Activated T-cell treated with anti-CD3 and anti-CD28 coated beads, Interleukin-2, amount 50 U/mL, for 24 hours (primary cell): ENCODE measurements at places on chromosomes 2 and 18.

- no peak for DNase-seq
These were observed 737.9 kb upstream of the SALL3 start for GRCh38 chr18:78241535-78242253.

DNA sequence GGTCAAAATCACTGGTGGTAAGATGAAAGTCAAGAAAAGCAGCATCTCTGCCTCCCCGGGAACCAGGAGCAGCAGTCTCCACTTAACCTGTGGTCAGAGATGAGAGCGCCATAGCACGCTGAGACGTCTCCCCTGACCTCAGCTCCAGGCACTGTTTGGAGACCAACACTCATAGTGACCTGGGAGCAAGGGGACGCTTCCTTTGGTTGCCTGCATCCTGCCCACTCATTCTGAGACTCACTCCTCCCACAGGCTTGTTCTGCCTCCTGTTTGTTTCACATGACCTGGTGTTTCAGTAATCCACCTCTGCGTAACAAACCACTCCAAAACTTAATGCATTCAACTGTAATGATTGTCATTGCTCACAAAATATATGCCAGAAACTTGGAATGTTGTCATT, 139.3 kb downstream of the ACOXL start:
- no peak for DNase-seq

GRCh38 chr2:108593547-108594098, 59.4 kb downstream of the LIMS1 start:
- no peak for DNase-seq

GRCh38 chr2:134087371-134087921, 166.4 kb upstream of the MGAT5 start:
- no peak for DNase-seq

DNA sequence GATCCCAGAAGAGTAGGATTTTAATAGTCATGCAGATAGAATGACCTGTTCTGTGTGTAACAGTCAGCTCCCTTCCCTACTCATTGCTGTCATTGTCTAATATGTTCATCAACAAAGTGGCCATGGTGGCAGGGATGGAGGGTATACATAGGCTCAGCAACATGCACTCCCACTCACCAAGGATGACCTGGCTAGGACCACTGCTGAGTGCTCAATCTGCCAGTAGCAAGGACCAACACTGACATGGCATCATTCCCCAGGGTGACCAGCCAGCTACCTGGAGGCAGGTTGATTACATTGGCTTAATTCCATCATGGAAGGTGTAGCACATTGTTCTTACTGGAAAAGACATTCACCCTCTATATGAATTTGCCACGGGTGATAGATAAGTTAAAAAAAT, 401.7 kb upstream of the CELF4 start:
- no peak for DNase-seq

DNA sequence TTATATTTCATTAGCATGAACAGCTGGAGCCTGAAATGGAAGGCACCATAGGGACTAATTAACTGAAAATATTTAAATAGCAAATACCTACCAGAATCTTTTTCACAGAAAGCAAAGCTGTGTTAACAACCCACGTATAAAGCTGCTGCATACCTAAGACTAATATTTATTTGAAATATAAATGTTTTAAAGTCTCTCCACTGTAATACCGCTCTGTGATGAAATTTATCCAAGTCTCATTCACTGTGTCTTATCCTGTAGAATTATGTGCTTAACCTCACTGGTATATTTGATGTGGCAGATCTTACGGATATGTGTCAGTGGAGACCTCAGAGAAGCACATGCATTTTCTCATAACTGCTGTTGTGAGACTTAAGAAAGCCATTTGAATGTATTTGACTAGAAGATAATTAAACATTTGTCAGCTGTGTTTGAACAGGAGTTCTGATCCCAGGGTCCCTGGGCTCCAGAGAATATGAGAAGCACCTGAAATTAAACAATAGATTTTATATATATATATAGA, 373.3 kb downstream of the ZNF804A start:
- DNase-seq, result no peak

DNA sequence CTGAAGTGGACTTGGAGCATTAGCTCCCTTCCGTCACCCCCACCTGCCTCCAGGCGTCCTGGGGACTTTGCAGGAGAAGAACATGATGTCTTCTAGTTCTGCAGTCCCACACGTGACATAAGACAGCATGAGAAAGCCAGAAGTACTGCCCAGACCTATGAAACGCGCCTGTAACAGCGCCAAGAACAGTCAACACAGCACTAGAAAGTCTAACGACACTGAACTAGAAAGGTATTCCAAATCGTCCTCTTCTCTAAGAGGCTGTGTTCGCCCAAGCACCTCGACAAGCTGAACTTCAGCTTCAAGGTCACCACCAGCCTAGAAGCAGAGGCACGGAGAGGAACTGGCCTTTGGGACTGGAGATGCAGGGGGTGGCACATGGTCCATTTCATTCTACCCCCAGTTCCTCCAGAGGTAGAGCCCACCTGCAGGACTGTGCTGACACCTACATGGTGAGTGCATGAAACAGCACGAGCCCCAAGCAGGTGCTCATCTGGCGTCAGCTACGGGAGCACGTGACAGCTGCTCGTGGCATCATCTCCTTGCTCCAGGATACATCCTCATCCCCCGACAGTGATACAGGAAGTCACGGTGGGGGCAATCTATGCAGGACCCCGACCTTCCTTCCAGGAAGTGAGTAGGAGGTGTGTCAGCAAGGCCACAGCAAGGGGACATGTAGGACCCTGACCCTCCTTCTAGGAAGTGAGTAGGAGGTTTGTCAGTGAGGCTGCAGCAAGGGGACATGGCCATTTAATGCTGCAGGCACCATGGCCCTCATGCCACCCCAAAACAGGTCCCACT, 3.7 kb downstream of the HDAC4 start:
- DNase-seq, result peak; percentile 46

- no peak for DNase-seq
These were observed 10.5 kb upstream of the EPAS1 start for GRCh38 chr2:46286715-46287114.

GRCh38 chr18:420661-421246, 79.7 kb downstream of the COLEC12 start:
- no peak for DNase-seq

DNA sequence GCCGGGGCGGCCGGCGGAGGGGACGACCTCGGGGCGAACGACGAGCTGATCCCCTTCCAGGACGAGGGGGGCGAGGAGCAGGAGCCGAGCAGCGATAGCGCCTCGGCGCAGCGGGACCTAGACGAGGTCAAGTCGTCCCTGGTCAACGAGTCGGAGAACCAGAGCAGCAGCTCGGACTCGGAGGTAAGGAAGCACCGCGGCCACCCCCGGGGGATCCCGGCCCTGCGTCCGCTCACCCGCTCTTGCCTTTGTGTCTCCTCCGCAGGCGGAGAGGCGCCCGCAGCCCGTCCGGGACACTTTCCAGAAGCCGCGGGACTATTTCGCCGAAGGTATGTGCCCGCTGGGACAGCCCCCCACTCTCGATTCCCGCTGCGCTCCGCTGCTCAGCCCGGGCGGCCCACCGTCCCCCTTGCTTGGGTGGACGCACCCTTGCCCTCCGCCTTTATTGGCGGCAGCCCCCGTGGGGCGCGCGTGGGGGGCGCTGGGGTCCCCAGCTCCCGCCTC, 611 bp downstream of the TCF7L1 start:
- peak; percentile 51 for DNase-seq

GRCh38 chr2:221724631-221725203, 152.6 kb upstream of the EPHA4 start:
- DNase-seq, result no peak

DNA sequence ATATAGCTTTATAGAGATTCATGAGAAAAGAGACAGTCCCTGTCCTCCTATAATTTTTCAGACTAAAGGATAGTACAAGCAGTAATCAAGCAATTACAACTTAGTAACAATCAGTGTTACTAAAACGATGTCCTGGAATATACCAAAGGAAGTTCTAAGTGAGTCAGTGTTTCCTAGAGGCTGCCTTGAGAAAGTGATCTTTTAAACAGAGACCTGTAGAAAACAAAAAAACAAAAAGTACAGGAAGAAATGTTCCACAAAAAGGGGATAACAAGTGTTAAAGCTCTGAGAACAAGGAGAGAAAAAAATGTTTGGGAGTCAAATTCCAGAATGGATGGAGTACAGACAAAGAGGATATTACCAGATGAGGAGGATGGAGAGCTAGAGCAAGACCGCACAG, 556.4 kb downstream of the ERBB4 start:
- DNase-seq, result no peak

GRCh38 chr2:67186871-67187270, 210.3 kb upstream of the ETAA1 start:
- DNase-seq, result no peak

DNA sequence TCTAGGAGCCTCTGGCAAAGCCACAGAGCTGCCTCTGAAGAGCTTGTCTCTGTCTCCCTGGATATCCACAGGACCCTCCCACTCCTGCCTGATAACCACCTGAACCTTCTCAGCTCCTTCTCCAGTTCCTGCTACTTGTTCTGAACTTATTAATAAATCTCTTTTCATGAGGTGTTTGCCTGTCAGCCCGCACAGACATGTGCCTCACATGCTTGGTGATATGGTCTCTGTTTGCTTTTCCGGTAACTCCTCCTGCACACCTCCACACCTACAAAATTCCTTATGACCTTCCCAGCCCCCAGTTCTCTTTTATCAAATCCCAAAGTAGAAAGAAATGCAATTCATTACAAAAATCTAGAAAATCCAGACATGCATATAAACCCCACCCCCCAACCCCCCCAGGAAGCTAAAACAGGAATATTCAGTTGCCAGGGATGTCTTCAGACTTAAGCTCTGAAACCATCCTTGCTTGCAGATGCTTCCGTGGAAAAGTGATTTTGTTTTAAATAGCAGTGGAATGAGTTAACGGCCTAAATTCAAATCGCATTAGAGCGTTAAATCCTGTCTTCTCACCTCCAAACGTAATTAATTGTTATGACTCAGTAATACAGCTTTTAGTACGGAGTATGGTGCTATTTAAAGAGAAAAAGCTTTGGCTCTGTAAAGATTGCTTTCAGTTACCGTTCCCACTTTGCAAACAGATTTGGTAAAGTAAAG, 2.1 kb upstream of the PID1 start:
- no peak for DNase-seq

DNA sequence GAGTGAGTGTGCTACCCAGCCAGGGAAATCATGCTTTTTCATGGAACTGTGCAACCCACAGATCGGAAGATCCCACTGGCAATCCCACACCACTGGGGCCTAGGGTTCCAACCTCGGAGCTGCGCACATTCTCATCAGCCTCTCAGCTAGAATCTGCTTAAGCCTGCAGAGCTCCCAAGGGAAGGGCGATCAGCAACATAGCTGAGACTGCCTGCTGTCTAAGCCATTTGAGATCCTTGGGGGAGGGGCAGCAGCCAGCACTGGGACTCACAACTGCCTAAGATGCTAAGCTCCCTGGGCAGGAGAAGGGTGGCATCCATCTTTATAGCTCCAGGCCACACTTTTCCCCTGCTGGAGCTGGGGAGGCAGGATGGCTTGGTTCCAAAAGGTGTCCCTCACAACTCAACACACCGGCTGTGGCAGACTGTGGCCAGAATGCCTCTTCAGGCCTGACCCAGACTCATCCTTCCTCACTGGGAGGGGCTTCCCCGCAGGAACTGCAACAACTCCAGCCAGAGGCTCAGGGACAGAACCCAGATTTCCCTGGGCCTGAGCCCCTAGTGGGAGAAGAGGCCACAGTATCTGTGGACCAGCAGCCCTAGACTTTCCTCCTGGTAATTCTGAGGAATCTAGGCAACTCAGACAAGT, 1133.3 kb upstream of the PIK3C3 start:
- no peak for DNase-seq

- no peak for DNase-seq
These were observed 82.1 kb downstream of the ETAA1 start for GRCh38 chr2:67479261-67479660.

- peak; percentile 48 for DNase-seq
These were observed 204.8 kb downstream of the TFCP2L1 start for GRCh38 chr2:121080013-121080772.

DNA sequence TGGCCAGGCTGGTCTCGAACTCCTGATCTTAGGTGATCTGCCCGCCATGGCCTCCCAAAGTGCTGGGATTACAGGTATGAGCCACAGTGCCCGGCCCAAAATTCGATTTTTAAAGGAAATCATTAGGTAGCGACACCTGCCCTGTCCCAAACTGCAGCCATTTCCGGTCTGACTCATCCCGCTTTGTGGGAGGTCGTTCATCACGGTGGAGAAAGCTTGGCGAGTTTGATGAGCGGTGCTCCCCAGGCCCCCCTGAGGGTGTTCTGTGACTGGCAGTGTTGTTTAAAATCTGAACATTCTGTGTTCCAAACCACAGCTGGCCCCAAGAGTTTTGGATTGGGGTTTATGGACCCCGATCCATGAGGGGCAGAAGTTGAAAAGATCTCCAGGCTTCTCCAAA, 53.0 kb upstream of the GLI2 start:
- DNase-seq, result no peak

DNA sequence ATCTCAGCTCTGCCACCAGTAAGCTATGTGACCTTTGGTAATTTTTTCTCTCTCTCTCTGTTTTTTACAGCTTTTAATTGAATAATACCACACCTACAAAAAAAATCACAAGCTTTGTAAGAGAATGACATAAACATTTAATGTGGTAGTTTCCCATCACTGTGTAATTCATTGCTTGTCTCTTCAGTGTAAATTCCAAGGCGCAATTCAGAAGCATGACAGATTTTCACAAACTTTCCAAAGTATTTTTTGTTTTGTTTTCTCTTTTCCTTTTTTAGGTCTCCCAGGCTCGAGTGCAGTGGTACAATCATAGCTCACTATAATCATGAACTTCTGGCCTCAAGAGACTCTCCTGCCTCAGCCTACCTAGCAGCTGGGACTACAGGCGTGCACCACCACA, 25.0 kb upstream of the PPM1B start:
- no peak for DNase-seq

DNA sequence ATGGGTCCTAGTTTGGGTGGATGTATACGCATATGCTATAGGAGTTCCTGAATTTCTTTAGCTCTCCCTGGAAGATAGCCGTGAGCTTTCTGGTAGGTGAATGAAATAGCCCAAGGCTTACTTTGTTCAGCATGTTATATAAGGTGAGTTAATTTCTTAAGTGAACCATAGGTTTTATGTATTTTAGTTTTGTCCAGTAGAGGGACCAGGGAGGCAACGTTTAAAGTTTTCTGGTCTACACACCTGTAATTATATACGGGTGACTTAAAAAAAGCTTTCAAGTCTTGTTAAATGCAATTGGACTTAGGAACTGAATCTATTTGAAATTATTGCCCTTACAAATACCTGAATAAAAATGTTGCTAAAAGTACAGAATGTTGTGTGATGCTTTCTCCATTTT, 402.5 kb upstream of the DDX18 start:
- no peak for DNase-seq

DNA sequence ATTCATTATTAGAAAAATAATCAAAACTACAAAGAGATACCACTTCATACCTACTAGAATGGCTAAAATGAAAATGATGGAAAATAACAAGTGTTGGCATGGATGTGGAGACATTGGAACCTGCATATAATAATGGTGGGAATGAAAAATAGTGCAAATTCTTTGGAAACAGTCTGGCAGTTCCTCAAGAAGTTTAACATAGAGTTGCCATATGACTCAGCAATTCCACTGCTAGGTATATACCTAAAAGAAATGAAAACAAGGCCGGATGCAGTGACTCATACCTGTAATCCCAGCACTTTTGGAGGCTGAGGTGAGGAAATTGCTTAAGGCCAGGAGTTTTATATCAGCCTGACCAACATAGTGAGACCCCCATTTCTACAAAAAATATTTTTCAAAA, 41.6 kb upstream of the ACYP2 start:
- DNase-seq, result no peak
